ENCODE measurements at places on chromosomes 16 and 17.

DNA sequence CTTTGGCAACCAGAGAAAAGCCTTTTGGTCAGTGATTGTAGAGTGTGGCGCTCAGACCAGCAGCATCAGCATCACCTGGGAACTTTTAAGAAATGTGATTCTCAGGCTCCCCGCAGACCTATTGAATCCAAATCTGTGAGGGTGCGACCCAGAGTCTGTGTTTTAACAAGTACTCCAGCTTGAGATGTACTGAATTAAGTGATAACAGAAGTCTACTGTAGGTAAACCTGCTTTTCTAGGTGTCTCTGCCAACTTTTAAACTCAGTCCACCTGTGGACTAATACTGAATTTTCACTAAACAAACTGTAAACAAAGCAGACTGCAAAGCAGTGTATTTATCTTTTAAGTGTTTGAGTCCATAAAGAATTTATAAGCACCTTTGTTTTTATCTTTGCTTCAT, 43.6 kb downstream of the NUP93 start:
- DNase-seq = no peak

- DNase-seq = no peak
Observed at GRCh38 chr17:13601776-13602551, at the start of gene HS3ST3A1. Gene HS3ST3A1, minus strand, starts transcription at chr17:13601929. Its CDS starts 800 bp downstream, at chr17:13601129.

DNA sequence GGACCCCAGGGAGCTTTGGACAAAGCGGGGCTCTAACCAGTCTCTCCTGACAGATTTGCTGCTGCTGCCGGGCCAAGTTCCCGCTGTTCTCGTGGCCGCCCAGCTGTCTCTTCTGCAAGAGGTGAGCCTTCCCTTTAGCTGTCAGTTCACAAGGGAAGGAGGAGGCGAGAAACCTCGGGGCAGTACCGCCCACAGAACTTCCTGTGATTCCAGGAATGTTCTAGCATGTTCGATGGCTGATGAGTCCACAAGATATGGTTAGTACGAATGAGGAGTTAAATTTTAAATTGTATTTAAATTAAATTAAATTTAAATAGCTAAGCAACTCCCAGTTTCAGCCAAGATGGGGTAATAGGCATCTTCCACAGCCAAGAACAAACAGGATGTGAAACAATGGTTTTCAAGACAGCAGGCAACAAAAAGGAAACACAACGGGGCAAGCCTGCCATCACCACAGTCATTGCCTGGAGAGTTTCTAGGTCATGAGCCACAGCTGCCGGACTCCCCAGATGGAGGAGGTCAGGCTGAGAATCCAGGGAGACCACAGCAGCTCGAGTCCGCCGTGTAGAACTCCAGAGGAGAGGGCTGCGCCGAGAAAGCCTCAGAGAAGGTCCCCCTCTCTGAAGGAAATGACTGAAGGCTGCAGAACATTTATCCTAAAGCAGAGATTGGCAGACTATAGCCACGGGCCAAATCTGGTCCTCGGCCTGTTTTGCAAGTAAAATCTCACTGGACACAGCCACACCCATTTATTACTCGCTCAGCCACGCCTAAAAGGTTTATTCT, 9.5 kb upstream of the TCF25 start:
- no peak for DNase-seq

DNA sequence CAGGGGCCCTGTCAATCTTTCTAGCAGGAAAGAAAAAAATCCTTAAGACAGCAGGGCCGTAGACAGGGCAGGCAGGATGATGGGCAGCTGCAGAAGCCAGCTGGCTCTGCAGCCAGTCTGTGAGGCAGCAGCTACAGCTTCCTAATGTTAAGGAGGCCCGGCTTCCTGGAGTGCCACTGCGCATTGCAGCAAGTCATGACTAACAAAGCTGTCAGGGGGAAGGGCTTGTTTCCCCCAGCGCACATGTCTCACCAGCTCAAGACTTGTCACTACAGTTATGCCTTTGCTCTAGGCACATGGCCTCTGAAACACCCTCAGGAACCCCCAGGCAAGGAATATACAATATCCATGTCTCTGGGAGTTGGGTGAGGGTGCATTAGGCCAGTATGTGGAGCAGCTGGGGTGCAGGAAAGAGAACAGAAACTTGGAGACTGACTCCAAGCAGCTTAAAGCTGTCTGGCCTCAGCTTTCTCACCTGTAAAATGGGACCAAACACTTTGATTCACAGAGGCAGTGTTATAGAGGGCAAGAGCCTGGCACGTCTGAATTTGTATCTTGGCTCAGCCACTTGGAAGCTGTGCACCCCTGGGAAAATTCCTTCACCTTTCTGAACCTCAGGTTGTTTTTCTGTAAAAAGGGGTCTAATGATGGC, 220.0 kb downstream of the HAPSTR1 start:
- DNase-seq = no peak

DNA sequence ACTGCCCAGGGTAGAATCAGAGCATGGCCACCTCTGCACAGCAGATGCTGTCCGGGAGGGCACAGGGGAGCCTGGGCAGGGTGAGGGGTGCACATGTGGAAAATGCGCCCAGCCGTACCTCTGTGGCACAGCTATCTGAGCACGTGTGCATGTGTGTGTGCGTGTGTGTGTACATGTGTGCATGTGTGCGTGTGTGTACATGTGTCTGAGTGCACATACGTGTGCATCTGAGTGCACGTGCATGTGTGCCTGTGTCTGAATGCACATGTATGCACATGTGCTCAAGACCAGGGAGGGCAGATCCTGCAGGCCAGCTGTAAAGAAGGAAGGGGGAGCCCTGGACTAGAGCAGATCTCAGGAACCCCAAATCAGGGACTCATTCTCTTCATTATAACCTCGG, 37.3 kb upstream of the ENPP7 start:
- no peak for DNase-seq

DNA sequence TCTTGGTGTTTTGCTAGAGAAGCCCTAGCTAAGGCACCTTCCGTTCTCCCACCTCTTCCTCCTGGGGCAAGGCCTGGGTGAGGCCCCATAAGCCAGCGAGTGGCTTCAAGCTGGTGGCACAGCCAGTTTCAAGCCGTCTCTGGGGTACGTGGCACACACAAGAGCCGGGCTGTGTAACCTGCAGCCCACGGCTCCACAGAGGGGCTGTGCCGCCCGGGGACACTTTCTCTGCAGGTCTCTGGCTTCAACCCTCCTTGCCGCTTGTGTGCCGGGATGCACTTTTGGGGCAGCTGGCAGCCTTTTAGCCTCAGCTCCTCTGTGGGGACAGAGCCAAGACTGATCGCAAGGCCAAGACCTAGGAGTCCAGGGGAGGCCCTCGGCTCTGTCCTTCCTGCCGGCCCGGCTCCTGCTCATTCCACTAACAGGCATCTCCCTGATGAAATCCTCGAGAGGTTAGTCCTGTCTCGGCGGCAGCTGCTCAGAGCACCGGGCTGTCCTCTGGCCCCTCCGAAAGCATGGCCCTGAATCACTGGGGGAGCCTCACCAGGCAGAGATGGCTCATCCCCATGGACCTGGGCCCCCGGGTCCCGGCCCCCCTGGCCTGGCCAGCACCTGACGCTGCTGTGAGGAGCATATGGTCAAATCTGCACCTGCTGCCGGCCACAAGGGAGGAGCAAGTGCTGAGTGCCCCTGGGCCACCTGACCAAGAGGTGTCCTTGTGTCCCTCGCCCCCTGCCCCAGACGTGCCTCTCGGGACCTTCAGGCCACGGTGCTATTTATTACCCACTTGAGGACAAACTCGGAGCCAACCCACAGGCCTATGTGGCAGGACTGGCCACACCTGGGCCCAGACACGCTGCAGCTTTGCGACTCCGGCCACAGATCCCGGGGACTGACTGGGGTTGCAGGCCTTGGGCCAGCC, 98.5 kb downstream of the METRNL start:
- DNase-seq = no peak

GRCh38 chr16:48833461-48833860, 223.5 kb upstream of the N4BP1 start:
- DNase-seq = no peak

- no peak for DNase-seq
Observed at GRCh38 chr16:81447383-81448101, 2.9 kb downstream of the CMIP start.

All from activated CD8-positive, alpha-beta memory T cell treated with anti-CD3 and anti-CD28 coated beads for 1 hour (primary cell).